ENCODE measurements at places on chromosomes 4 and X. TPM values are rescaled to one million over a fixed set of nuclear protein-coding genes. Genes with fewer than 3 reads are reported as not detected.

GRCh38 chr4:40183615-40184411 is 13.0 kb upstream of the RHOH start:
- DNase-seq: no peak

GRCh38 chr4:98687876-98688275 is 29.5 kb upstream of the TSPAN5 start:
- DNase-seq: no peak

GRCh38 chr4:109067508-109068235 is 234.8 kb downstream of the COL25A1 start:
- DNase-seq: no peak

The TFE3 gene
- total RNA-seq: 52.5 TPM

The PRKG2 gene
- 0.90 TPM for total RNA-seq
